ENCODE measurements at places on chromosomes 4 and X. TPM values are rescaled to one million over a fixed set of nuclear protein-coding genes. Genes with fewer than 3 reads are reported as not detected.

- peak; percentile 8 for DNase-seq
Observed at GRCh38 chr4:127084666-127085065, 548.1 kb upstream of the INTU start.

DNA sequence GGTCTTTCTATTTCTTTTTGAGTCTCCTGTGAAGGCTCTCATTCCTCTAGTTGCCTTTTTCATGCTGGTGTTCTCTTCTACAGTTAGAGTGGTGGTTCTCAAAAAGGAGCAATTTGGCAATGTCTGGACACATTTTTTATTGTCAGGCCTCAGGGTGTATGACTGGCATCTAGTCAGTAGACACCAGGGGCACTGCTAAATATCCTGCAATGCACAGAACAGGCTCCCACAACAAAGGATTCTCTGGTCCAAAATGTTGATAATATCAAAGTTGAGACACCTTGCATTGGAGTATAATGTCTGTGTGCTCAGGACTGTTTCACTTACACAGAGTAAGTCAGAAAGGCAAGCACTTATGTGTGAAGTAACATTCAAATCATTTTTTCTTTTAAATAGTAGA lies 1360.7 kb downstream of the ADGRL3 start:
- no peak for DNase-seq

GRCh38 chrX:119523664-119524184 lies 41.5 kb downstream of the STEEP1 start:
- DNase-seq: no peak

DNA sequence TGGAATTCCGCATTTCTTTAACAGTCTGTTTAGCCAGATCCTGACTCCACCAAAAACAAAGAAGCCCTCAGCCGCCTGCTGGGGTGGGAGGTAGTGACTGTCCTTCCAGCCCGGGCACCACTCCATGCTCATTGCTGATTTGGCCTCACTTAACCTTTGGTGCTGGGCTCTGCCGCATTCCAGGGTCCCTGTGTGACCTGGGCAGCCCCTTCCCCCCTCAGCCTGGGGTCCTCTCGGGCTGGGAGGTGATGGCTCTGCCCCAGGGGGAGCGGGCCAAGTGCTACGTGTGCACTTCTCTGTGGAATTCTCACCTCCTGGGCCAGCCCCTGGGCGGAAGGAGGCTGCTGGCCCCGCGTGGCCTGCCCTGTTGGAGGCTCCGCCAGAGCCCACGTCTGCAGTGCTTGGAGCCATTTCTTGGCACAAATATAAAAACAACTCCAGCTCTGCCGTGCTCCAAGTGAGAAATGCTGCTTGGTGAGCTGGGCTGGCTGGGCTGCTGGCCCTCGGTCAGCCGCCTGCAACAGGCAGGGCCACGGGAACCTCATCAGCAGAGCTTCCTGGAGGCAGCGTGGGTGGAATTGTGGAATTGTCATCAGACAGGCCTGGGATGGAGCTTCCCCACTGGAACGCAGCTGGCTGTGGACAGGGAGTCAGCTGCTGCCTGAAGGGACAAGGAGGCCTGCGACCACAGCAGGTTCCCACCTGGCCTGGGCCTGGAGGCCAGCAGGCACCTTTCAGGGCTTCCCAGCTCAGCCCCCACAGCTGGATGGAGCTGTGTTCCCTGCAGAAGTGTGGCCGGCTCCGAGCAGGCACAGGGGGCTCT lies 66.0 kb downstream of the TRMT44 start:
- peak; percentile 96 for DNase-seq

GRCh38 chrX:64850371-64851082 lies 125.7 kb downstream of the ZC4H2 start:
- no peak for DNase-seq

SYTL5 gene
- not detected for polyA plus RNA-seq

UGT2B11 gene
- polyA plus RNA-seq: not detected

MAP3K15 gene
- polyA plus RNA-seq: not detected

TMA16 gene
- 26.0 TPM for polyA plus RNA-seq

AR gene
- 1.2 TPM for polyA plus RNA-seq

SPARCL1 gene
- polyA plus RNA-seq: not detected

SHISA3 gene
- not detected for polyA plus RNA-seq

Data from GM23248 (cell line).